NCI-H1694 (cell line): ENCODE measurements at places on chromosomes 6 and 20.

DNA sequence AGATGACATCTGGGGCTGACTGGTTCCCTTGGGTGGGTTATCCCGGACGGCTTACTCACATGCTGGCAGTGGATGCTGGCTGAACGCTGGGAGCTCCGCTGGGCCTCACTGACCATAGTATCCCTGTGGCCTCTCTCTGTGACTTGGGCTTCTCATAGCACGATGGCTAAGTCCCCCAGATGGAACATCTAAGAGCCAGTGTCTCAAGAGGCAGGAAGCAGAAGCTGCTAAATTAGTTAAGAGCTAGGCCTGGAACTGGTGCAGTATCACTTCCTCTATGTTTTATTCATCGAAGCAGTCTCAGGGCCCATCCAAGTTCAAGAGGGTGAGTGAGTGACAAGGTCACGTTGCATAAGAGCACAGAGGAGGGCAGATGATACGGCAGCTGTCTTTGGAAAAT, 116.5 kb upstream of the LAMP5 start:
- no peak for DNase-seq

GRCh38 chr6:90369651-90370050, 73.0 kb upstream of the BACH2 start:
- DNase-seq: no peak

- no peak for DNase-seq
Observed at GRCh38 chr20:52105442-52106422, 85.8 kb downstream of the ZFP64 start.

GRCh38 chr6:111782192-111782809, 91.0 kb downstream of the FYN start:
- DNase-seq: no peak

DNA sequence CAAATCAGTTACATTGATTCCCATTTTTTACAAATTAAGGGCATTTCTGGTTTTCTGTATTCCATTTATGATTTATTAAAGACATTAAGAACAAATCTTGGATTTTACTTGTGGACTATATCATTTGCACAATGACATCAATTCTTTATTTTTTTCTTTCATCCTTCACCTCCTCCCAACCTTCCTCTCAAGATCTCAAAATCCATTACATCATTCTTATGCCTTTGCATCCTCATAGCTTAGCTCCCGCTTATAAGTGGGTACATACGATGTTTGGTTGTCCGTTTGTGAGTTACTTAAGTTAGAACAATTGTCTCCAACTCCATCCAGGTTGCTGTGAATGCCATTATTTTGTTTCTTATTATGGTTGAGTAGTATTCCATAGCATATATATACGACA, 752.8 kb downstream of the CD109 start:
- no peak for DNase-seq

- DNase-seq: no peak
Observed at GRCh38 chr6:53734473-53735299, 60.1 kb upstream of the LRRC1 start.

DNA sequence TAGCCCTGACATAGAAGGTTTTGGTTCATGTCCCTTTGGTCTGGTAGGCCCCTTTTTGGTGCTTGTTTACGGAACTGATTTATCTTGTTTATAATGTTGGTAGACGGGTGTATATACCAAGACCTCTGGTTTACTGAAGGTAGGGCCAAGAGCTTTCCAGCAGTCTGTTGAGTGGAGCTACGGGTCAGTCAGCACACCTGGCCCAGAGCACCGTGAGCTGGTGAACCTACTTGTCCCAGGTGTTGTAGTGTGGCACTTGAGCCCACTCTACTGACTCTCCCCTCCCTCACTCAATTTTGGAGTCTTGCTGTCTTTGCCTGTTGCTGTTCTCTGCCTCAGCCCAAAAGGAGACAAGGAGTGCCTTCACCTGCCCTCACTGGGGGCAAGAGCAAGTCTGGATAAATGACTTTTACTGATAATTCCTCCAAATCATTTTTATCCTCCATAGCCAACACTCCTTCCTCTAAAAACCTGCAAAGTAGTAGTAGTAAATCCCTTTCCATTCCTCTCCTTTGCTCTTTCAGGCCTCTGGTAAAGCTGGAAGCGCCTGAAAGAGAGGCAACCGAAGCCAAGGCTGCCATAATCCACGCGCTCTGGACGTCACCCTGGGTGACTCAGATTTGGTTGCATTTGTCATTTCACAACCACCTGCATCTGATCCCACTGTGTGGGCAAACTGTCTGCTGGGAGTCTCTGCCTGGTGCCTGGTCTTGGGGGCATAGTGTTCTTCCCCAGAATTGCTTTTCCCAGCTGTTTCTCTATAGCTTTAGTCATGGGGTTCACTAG, 22.2 kb downstream of the RREB1 start:
- no peak for DNase-seq

DNA sequence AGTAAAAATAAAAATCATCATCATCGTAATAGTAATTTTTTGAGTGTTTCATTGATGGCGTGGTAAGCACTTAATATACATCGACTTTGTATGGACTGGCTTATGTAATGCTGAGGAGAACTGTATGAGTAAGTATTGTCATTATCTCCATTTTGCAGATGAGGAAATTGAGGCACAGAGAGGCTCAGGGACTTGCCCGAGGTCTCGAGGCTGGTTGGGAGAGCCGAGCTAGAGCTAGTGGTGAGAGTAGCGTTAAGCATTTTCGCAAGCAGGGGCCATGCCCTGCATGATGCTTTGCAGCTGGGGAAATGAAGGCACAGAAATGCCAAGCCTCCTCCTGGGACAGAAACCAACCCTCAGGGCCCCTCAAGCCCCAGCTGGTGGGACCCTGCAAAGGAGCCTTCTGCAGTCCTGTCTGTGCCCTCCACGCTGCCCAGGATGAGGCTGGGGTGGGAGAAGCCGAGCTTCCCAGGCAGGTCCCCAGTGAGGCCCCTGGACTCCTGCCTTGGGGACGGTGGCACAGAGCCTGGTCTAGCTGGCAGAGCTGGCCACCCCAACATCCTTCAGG, 31.1 kb upstream of the STX16 start:
- no peak for DNase-seq

DNA sequence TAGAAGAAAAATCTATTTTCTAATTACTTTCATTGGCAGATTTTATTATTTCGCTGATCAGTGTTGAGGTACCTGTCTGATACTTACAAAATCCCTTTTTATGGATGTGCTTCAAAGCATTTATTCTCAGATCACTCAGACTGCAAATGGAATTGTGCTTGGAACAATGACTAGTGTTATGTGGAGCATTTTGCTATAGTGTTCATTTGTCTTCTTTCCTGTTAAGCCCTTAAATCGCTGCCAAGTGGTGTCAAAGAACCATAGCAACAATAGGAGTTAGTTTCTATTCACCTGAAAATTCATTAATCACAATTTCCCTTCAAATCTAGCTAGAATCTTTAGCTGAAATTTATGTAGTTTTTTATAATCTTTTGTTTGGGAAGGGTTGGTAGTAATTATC, 29.8 kb downstream of the SMPDL3A start:
- DNase-seq: no peak

DNA sequence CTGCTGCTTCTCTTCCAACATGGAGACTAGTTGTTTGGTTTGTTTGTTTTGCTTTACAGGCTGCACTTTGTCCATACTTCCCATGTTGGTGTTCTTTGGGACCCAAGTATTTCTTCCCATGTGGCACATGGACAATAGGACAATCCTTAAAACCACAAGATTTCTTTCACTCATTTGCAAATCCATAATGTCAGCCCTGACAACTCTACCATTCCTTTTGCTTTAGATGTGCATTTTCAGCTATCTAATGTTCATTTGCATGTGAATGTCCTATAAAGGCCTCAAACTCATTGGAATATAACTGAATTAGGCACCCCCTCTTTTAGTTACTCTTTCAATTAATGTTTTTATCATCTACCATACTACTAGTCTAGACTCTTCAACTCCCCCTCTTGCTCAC, 16.7 kb downstream of the THEMIS start:
- DNase-seq: no peak

- no peak for DNase-seq
Observed at GRCh38 chr6:70221715-70222438, 81.0 kb downstream of the COL9A1 start.

- no peak for DNase-seq
Observed at GRCh38 chr6:36863670-36864540, 10.7 kb downstream of the PPIL1 start.

GRCh38 chr20:61230166-61230565, 21.9 kb upstream of the CDH4 start:
- DNase-seq: no peak

- DNase-seq: no peak
Observed at GRCh38 chr6:138245751-138246150, 27.5 kb upstream of the PBOV1 start.

- no peak for DNase-seq
Observed at GRCh38 chr6:123770247-123770949, 33.3 kb upstream of the NKAIN2 start.

DNA sequence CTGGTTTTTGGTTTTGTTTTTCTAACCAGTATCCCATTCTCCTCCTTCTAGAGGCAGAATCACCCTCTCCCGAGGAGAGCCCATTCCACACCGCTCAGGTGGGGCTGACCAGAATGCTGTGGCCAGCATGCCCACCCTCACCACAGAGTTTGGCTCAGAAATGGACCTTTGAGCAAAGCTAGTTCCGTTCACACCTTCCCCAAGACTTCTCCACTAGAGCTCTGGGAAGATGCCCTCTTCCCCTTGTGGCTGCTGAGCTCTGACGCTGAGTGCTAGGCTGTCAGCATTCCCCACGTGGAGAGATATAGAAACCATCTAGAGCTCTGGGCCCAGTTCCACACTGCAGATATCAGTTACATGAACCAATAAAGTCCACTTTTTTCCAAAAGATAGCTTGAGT, 7.9 kb downstream of the GPLD1 start:
- no peak for DNase-seq

- DNase-seq: no peak
Observed at GRCh38 chr6:167528239-167528638, 203.4 kb downstream of the TTLL2 start.

GRCh38 chr6:7604506-7604905, 14.5 kb downstream of the SNRNP48 start:
- DNase-seq: no peak

DNA sequence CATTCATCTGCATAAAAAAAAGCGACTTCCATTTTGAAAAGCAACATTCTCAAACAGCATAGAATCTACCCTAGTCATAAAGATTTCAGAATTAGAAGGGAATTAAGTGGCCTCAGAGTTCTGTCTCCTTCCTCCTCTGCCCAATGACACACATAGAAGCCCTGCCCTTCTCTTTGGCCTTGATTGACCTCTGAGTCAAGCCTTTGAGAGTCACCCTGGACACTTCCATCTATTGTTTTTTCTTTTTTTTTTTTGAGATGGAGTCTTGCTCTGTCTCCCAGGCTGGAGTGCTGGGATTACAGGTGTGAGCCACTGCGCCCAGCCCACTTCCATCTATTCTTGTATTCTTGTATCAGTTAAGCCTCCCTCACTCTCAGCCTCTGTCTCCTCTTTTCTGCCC, 44.8 kb upstream of the CTNNBL1 start:
- DNase-seq: no peak

DNA sequence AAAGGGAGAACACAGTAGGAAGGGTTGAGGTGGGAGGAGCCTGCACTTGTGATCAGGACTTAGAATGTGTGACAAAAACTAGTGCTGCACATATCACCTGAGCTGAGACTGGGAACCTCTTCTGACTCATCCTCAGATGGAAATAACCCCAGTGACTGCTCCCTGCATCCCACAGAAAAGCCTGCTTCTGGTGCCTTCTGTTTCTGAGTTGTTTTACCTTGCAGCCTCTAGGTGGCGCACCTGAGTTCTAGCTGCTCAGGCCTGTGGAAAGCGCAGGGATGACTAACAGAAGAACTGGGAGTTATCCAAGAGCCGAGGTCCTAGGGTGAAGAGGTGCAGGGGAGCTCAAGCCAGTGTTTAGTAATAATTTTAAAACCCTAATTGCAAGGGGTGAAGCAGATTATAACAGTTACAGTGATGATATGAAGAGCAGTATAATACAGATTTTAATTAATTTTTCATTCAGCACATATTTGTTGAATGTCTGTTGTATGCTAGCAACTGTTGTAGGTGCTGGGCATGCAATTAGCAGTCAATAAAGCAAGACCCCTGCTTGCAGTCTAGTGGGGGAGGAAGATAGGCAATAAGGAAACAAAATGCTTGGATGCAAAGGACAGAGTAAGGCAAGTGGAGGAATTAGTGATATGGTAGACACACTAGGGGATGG, 302.5 kb downstream of the DHX35 start:
- peak; percentile 58 for DNase-seq

DNA sequence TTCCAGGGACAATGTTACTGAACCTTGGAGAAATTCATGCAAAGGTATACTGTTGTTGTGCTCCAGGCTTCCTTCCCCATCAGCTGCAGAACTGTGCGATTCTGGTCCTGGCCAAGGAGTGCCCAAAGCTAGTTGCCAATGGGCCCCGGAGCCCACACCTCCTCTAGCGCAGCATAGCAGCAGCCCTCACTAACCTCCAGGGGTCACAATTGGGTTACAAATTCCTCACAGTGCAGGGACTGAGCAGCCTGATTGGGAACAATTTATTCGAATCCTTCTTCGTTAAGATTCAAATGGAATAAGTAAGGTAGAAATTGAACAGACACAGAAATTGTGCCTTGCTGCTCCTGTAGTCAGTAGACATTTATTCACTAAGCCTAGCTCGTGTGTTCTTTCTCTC, 284.9 kb downstream of the PRKN start:
- peak; percentile 2 for DNase-seq

DNA sequence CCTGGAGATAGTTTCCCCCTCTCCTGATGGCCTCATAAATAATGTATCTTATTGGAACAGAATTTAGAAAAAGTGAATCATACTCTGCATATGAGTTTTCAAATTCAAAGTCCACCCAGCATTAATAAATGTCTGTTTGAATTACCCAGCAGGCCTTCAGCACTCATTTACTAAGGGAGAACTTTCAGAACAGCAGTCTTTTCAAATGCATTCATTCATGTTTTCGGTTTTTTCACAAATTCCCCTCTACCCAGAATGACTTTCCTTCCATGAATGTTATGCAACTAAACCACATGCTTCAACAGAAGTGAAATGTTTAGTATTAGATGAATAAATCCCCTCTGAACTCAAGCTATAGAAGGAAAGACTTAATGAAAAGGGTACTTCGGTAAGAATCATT, 92.4 kb downstream of the RTN4IP1 start:
- DNase-seq: no peak

DNA sequence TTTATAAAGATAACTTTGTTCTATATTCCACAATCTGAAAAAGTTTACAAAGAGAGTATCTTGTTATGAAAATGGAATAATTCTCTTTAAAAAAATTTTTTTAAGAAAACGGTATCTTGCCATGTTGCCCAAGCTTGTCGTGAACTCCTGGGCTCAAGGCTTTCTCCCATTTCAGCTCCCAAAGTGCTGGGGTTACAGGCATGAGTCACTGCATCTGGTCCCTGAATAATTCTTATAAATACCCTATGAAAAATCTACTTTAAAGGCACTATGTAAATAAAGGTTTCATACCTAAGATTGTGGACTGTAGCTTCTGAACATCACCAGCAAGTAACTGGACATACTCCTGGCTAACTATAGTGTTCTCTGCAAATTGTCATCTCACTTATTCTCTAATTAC, 60.3 kb downstream of the SAMD3 start:
- no peak for DNase-seq

DNA sequence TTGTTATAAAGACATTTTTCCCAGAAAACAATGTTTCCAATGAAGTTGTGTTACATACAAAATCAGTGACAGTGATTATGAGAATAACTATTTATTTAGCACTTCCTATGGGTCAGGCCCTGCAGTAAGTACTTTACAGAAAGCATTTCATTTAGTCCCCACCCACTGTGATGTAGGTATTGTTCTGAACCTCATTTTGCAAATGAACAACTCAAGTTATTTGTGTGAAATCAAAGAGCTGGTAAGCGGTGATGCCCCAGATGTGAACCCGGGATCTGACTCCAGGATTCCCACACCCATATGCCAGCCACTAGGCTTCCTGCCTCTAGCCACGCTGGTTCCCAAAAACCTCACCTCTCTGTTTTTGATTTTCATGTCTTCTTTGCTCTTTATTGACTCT, 30.9 kb downstream of the FAXC start:
- DNase-seq: no peak
